SK-MEL-5 (cell line): ENCODE measurements at places on chromosomes 1 and 21. TPM values are rescaled to one million over a fixed set of nuclear protein-coding genes. Genes with fewer than 3 reads are reported as not detected.

The NGF gene
- not detected in 2 replicates for total RNA-seq

The DENND2C gene
- 0.74 and 1.1 TPM in 2 replicates for total RNA-seq

The CLDN17 gene
- not detected in 2 replicates for total RNA-seq

The LIN28A gene
- total RNA-seq = not detected in 2 replicates

The TTC34 gene
- 0.03 TPM in 2 replicates for total RNA-seq

The GRIK3 gene
- total RNA-seq = 0.05 TPM in 1 of 2 replicates, not detected in the other

The PDC gene
- total RNA-seq = not detected in 2 replicates

The ST6GALNAC3 gene
- 63.8 and 70.7 TPM in 2 replicates for total RNA-seq

The WDR64 gene
- total RNA-seq = not detected in 2 replicates

The COL6A1 gene
- 8.5 and 10.1 TPM in 2 replicates for total RNA-seq

The MXRA8 gene
- total RNA-seq = 0.08 TPM in 1 of 2 replicates, not detected in the other

The LCE1F gene
- not detected in 2 replicates for total RNA-seq

The ATP1A4 gene
- total RNA-seq = 0.11 TPM in 1 of 2 replicates, not detected in the other

The ESRRG gene
- 0.90 and 1.0 TPM in 2 replicates for total RNA-seq

The RGS16 gene
- 0.16 and 0.24 TPM in 2 replicates for total RNA-seq

The HIVEP3 gene
- 0.11 and 0.32 TPM in 2 replicates for total RNA-seq

The HCRTR1 gene
- not detected in 2 replicates for total RNA-seq

The RGS4 gene
- total RNA-seq = not detected in 2 replicates

The HES3 gene
- total RNA-seq = not detected in 2 replicates

The SPRR1B gene
- total RNA-seq = not detected in 2 replicates
